ENCODE measurements at places on chromosomes 7 and 10.

DNA sequence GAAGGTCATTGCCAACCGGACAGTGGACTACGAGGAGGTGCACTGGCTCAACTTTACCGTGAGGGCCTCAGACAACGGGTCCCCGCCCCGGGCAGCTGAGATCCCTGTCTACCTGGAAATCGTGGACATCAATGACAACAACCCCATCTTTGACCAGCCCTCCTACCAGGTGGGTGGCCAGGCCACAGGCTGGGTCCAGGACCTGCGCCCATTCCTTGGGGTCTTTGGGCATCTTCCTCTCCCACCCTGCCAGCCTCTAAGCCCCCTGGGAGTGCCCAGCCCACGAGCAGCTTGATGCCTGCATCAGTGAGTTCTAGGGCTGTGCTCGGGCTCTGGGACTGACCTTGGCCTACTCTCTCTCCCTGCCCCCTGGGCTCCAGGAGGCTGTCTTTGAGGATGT is 25.8 kb upstream of the VSIR start:
- H3K27ac ChIP-seq, result no peak overlapping the region
- no peaks in the 10 kb centered on the region for H3K36me3 ChIP-seq
- H3K4me3 ChIP-seq, result no peak overlapping the region
- H3K4me1 ChIP-seq, result no peaks in the 10 kb centered on the region
- DNase-seq, result no peak
- peaks cover 7% of the 10 kb centered on the region for H3K27me3 ChIP-seq

GRCh38 chr7:128919881-128920799 is 9.6 kb upstream of the KCP start:
- DNase-seq, result no peak
- no peaks in the 10 kb centered on the region for H3K36me3 ChIP-seq
- no peak overlapping the region for H3K4me3 ChIP-seq

GRCh38 chr7:99379043-99379577 is 4.6 kb downstream of the ARPC1B start:
- no peak overlapping the region for H3K27ac ChIP-seq
- peak overlapping the region; percentile 42 for H3K4me3 ChIP-seq
- peaks cover 2% of the 10 kb centered on the region for H3K36me3 ChIP-seq
- peaks cover 20% of the 10 kb centered on the region for H3K4me1 ChIP-seq
- no peak for DNase-seq

- H3K36me3 ChIP-seq, result no peaks in the 10 kb centered on the region
- DNase-seq, result no peak
- H3K4me3 ChIP-seq, result no peak overlapping the region
- H3K4me1 ChIP-seq, result peaks cover 28% of the 10 kb centered on the region
- peaks cover 4% of the 10 kb centered on the region for H3K27me3 ChIP-seq
- peak overlapping the region; percentile 46 for H3K27ac ChIP-seq
Observed at GRCh38 chr7:42686594-42687156, 225.2 kb downstream of the C7orf25 start.

- H3K4me1 ChIP-seq, result peaks cover 3% of the 10 kb centered on the region
- H3K4me3 ChIP-seq, result no peak overlapping the region
- no peaks in the 10 kb centered on the region for H3K27me3 ChIP-seq
- H3K27ac ChIP-seq, result no peak overlapping the region
- peaks cover 2% of the 10 kb centered on the region for H3K36me3 ChIP-seq
Observed at GRCh38 chr10:110042181-110042580, 34.4 kb downstream of the ADD3 start.

DNA sequence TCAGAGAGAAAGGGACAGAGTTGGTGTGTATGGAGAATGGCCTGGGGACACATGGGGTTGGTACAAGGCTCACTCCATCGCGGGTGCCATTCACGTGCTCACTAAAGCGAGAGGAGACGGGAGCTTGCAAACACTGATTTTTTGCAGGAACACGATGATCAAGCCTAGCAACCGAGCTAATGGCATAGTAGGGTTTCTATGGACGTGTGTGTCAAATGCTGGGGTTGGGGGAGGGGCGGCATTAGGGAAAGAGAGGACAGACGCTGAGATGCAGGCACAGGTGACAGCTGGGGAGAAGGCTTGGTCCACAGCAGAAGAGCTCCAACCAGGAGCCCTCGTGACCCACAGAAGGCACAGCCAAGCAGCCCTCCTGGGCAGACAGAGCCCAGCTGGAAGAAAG is 33.9 kb downstream of the RCC1L start:
- no peak overlapping the region for H3K27ac ChIP-seq
- peaks cover 8% of the 10 kb centered on the region for H3K4me1 ChIP-seq
- no peak for DNase-seq

DNA sequence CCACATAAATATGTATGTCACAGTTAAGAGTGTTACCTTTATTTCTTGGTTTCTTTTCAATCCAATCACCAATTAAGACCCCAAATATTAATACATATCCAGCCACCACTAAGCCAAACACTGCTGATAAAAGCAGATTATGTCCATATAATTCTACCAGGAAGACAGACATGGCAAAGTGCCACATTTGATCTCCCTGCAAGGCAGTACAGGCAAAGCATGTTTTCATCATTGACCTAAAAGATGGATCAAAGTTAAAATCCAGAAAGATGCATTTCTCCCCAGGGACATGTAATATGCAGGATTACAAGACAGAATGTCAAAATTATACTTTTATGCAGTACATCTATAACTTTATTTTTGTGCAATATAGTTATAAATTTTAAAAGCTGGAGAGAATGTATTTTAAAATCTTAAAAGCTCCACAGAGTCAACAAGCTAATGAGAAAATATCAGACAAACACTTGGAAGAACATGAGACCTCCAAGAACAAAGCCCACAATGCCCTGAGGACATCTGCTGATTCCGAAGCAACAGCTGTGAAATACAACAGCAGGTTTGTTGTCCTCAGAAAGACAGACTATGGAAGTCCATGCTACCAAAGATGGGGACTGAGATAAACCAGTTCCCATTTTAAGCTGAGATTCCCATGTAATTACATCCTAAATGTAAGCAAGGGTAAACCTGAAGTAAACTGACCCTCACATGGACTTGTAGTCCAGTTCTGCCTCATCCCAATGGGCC is 54.5 kb upstream of the TOMM7 start:
- H3K36me3 ChIP-seq, result no peaks in the 10 kb centered on the region
- no peak overlapping the region for H3K4me3 ChIP-seq
- H3K27ac ChIP-seq, result no peak overlapping the region

GRCh38 chr7:50687096-50687495 is 95.6 kb downstream of the GRB10 start:
- peaks cover 18% of the 10 kb centered on the region for H3K36me3 ChIP-seq
- H3K4me3 ChIP-seq, result no peak overlapping the region
- no peak overlapping the region for H3K27ac ChIP-seq
- H3K27me3 ChIP-seq, result peaks cover 6% of the 10 kb centered on the region

Measured in neural crest cell (in vitro differentiated cells).